ENCODE measurements at places on chromosomes 12 and 14.

DNA sequence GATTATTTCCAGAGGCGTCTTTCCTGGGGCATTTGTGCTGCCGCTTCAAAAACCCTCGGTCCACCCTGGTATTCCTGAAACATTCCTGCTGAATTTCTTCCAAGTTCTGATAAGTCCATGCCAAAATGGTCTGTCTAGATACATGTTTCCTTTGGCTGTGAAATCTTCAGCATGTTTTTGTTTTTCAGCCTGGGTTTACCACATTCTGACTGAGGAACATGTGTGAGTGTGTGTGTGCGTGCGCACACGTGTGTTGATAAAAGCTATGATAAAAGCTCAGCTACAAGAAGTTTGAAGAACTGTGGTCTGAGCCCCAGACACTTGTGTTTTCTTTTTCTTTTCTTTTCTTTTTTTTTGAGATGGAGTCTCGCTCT is 22.4 kb downstream of the ANKRD9 start:
- no peak for DNase-seq

DNA sequence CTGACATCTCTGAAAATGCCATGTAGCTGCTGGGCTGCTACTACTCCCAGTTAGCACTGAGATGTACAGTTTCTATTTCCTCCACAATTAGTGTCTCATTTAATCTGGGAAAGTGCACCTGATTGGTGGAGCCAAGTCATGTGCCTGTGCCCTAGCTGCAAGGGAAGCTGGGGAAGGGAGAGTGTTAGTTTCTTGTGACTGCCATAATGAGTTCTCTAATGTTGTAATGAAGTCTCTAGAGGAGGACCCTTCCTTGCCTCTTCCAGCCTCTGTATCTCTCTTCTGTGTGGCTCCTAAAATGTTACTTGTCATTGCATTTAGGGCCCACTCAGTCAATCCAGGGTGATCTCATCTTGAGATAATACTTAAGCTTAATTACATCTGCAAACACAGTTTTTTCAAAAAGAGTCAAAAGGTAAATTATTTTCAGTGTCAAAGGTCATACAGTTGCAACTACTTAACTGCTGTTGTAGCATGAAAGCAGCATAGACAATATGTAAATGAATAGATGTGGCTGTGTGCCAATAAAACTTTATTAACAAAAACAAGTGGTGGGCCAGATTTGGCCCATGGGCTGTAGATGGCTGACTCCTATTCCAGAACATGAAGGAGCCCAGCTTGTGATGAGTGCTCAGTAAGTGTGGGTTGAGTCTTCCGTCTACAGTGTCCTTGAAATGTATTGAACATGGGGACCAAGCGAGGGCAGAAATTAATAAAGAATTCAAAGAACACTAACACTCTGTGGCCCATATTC is 137.2 kb upstream of the MAP1LC3B2 start:
- DNase-seq, result no peak

DNA sequence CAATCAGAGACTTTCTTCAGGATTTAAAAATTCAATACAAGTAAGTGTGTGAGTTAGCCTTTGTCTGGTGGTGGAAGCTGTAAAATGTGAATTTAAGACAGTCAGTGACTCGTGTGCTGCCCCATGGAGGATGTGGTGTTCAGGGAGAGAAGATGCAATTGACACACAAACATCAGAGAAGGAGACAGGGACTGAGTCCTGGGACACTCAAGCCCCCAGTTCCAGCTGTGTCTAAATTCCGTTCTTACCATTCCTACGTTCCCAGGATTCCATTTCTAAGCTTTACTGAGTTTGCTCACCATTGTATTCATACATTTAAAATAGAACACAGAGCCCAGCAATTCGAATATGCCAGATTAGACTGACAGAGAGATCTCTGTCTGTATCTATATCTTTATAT is 67.6 kb downstream of the C12orf56 start:
- no peak for DNase-seq

DNA sequence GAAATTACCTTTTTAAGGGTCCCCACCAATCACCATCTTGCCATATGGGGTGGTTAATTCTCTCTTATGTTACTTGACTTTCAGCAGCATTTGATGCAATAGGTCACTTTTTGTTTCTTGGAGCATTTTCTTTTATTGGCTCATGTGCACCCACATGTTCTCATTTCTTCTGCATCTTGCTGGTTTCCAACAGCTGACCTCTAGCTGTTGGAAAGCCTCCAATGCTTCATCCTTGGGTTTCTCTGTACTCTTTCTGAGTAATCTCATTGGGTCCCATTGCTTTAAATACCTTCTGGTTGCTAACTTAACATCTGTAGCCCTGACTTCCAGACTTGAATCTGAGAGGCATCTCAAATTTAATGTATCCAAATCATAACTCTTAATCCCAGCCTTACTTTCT is 116.8 kb downstream of the CRADD start:
- no peak for DNase-seq

GRCh38 chr12:27747111-27747820 is 32.8 kb upstream of the KLHL42 start:
- no peak for DNase-seq

GRCh38 chr14:76640923-76641395 is 120.3 kb upstream of the VASH1 start:
- no peak for DNase-seq

DNA sequence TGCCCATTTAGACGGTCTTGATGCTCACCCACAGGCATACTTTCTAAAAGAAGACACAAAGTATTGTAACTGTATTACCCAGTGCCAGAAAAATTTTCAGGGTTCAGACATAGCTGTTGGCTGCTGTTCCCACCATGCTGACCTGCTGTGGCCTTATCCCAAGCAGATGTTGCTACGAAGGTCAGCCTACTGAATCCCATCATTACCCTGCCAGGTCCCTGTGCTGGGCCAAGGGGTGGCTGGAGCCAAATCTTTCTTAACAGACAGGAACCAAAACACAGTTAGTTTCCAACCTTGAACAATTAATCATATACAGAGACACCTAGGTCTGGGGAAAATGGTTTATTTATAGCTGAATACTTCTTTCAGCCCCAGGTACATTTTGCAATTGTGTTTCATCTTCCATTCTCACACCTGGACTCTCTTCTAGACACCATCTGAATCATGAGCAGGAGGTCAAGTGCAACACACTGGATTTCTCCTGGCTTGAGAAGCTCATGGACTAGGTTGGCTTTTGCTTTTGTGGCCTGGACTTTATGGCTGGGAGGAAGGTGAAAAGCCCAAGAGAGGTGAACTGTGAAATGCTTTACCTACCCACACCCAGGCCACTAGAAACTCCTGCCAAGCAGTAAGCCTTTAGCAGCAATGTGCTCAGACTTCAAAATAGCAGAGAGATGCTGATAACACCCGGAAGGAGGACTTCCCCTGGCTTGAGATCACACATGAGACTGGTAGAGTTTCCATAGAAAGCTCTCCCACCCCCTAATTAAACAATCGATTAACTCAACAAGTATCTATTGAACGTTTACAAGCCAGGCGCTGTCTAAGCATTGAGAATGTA is 150.1 kb downstream of the SUDS3 start:
- DNase-seq, result no peak

DNA sequence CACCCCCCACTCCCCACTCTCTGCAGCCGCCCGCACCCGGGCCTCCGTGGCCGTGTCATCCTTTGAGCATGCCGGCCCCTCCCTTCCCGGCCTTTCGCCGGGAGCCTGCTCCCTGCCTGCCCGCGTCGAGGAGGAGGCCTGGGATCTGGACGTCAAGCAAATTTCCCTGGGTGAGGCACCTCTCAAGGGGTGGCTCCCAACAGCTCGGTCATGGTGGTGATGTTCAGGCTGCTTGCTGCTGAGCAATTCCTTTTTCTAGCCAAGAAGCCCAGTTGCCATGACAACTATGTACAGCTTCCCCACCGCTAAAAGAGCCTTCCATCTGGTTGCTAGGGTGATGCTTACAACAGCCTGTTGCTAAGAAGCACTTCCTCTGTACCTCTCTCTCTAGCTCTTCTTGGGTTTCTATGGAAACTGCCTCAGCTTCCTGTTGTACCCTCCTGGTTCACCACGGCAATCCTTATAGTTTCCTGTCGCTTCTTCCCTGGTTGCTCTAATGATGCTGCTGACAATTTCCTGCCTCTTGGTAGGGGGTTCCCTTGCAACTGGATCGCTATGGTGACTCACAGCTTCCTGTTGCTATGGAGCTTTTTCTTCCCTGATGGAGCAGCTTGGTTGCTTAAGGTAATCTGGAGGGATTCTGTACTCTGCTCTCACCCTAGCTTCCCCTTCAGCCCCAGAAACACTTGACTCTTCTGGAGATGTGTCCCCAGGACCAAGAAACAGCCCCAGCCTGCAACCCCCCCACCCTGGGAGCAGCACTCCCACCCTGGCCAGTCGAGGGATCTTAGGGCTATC is 11.0 kb downstream of the ZNF219 start:
- peak; percentile 97 for DNase-seq

- no peak for DNase-seq
These were observed 386.6 kb downstream of the KCNH5 start for GRCh38 chr14:62658631-62659030.

- no peak for DNase-seq
These were observed 1.2 kb upstream of the TGFB3 start for GRCh38 chr14:75983019-75983358.

GRCh38 chr12:74900232-74900631 is 309.4 kb downstream of the KCNC2 start:
- DNase-seq, result no peak

- no peak for DNase-seq
These were observed 362.7 kb upstream of the SFSWAP start for GRCh38 chr12:131348231-131348630.

DNA sequence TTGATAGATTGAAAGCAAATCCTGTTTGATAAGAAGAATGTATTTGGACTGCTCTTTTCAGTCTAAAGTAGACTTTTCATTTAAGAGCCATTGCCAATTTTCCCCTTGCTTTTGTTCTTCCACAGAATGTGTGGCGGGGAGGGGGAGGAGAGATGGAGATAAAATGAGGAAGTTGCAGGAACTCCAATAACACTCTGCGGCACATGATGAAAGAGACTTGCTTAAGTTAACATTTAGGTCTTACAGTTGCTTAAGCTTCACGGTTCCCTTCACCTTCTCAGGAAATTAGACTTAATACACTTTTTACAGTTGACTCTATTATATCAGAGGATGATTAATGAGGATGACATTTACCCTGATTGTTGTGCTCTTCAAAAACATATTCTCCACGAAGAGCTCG is 537.3 kb downstream of the TMTC2 start:
- no peak for DNase-seq

GRCh38 chr14:101982621-101983020 is 18.2 kb downstream of the DYNC1H1 start:
- no peak for DNase-seq
